ENCODE measurements at places on chromosomes 11 and 22.

- no peak for DNase-seq
Observed at GRCh38 chr11:71109586-71109985, 142.8 kb downstream of the SHANK2 start.

DNA sequence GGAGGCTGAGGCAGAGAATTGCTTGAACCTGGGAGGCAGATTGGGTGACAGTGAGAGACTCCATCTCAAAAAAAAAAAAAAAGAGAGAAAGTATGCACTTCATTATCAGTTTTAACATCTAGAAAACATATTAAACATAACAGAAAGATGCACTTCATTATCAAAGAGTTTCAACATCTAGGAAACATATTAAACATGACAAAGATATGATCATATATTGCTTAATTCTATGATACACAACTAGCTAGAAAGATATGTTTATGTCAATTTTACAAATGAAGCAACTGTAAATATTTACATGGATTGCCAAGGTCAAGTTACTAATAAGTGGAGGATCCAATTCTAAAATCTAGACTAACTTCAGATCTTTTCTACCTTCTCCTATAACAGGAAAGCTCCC, 50.4 kb upstream of the CTSC start:
- no peak for DNase-seq

DNA sequence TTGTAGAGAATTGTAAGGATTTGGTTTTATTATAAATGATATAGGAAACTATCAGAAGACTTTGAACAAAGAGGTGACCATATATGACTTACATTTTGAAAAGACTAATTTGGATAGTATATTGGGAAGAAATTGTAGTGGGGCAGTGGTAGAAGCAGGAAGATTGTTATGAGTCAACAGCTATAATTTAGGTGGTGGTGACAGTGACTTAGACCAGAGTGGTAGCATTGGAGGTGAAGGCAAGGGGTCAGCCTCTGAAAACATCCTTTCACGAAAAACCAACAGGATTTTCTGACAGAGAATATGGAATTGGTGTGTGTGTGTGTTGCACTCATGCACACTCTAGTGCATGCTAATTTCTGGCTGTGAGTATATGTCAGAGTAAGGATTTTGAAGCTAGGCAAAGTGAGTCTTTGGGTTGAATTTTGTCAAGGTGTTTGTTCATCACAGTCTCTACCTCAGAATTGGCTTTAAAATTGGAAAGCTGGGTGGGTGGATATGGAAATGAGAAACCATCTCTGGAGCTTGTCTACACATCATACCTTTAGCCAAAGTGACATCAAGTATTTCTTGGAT, 8.2 kb upstream of the HBE1 start:
- no peak for DNase-seq

- DNase-seq, result no peak
Observed at GRCh38 chr11:134244593-134244992, 8.6 kb downstream of the THYN1 start.

GRCh38 chr11:64126796-64127195, 39.1 kb downstream of the MACROD1 start:
- DNase-seq, result no peak

DNA sequence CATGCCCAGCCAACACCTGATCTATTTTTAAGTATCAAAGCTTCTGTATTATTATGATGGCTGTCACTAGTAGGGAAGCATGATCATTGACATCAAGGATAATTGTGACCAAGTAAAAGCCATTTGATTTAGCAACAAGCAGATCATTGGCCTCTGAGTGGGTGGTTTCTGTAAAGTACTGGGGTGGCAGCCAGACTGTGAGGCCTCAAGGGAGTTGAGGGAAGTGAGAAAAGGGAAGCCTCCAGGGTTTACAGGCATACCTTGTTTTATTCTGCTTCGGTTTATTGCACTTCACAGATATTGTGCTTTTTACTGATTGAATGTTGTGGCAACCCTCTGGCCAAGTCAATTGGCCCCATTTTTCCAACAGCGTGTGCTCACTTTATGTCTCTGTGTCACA, 60.1 kb downstream of the PRR5L start:
- no peak for DNase-seq

- DNase-seq, result no peak
Observed at GRCh38 chr11:10440401-10440800, 14.7 kb upstream of the AMPD3 start.

- DNase-seq, result no peak
Observed at GRCh38 chr22:17797721-17798559, 23.7 kb upstream of the BID start.

GRCh38 chr11:123082977-123083376, 21.0 kb upstream of the HSPA8 start:
- DNase-seq, result no peak

DNA sequence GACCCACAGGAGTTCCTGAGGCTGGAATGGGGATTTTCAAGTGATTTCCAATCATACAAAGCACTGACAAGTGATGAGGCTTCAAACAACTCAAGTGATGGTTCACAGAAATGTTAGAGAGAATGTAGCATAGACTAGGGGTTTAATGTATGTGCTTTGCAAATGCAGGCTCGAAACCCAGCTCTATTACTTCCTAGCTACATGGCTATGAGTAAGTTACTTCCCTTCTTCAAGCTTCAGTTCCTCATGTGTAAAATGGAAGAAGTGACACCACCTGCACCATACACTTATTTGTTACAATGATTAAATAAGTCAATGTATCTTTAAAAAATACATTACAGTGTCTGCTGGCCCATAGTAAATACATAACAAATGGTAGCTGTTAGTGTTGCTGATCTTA, 139.8 kb downstream of the CCDC81 start:
- no peak for DNase-seq

- DNase-seq, result no peak
Observed at GRCh38 chr11:26851291-26851690, 129.4 kb upstream of the SLC5A12 start.

GRCh38 chr22:48613566-48614200, 1214.0 kb downstream of the BRD1 start:
- DNase-seq, result no peak

DNA sequence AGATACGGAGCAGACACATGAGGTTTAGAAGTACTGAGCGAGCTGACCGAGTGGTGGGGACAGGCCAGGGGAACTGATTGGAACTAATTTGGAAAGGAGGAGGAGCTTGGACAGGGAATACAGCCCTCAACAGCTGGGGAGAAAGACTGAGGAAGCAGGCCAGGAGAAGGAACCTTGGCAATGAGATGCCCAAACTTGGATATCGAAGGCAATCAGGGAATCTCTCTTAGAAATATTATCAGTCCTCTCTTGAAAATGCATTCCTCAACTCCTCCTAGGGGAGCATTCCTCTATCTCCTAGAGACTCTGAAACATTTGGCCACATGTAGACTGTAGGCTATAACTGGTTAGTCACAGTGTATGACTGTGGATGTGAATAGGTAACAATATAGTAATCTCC, 284.6 kb downstream of the GUCY1A2 start:
- no peak for DNase-seq

GRCh38 chr11:119617340-119617713, 111.7 kb downstream of the NECTIN1 start:
- no peak for DNase-seq
